ENCODE measurements at places on chromosomes 3 and 15.

- no peak for DNase-seq
These were observed 59.3 kb upstream of the ADCY5 start for GRCh38 chr3:123508178-123508577.

- no peak for DNase-seq
These were observed 58.3 kb upstream of the TRAK1 start for GRCh38 chr3:42032693-42033349.

- DNase-seq = no peak
These were observed 72.7 kb downstream of the ZNF621 start for GRCh38 chr3:40597441-40597840.

DNA sequence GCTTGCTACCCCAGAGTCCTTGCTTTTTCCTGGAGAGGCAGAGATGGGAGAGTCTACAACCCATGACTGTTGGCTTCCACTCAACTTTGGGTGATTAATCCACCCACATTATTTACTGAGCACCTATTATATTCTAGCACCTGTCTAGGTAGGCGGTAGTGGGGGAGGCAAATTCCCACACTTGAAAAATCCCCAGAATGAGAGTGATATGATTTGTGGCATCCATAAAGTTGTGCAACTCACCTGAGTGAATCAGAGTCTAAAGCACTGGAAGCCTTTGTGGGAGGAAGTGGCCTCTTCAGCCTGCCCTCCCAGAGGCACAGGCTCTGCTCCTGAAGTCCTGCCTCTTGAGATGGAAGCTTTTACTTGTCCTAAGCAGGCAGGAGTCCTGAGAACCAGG is 40.4 kb upstream of the CTNNB1 start:
- DNase-seq = no peak

- DNase-seq = no peak
These were observed 245.3 kb upstream of the ZPLD1 start for GRCh38 chr3:102189541-102189940.

GRCh38 chr3:153591561-153592245 is 429.7 kb downstream of the RAP2B start:
- DNase-seq = no peak

DNA sequence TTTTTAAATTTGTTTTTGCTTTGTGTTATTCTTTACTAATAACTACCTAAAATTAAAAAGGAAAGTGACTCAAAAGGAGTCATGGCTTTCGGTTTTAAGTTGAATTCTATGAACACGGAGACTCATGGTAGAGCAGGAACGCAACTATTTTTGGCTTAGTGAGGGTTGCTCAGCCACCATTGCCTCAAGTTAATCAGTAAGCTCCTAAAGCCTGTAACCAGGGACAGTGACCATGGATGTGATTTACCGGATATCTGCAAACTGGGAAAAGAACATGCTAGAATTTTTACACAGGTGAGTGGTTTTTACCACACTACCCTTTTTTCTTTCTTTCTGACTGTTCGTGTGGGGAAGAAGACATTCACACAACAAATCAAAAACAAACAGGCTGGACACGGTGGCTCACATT is 11.8 kb downstream of the SLC12A8 start:
- no peak for DNase-seq

Measured in activated CD8-positive, alpha-beta memory T cell treated with anti-CD3 and anti-CD28 coated beads, Interleukin-2, amount 50 U/mL, for 4 hours (primary cell).